Activated naive CD4-positive, alpha-beta T cell treated with anti-CD3 and anti-CD28 coated beads, Interleukin-2, amount 50 U/mL, for 72 hours (primary cell): ENCODE measurements at places on chromosomes 3 and 15.

GRCh38 chr3:169633789-169634188 is 29.7 kb downstream of the MECOM start:
- DNase-seq: no peak

DNA sequence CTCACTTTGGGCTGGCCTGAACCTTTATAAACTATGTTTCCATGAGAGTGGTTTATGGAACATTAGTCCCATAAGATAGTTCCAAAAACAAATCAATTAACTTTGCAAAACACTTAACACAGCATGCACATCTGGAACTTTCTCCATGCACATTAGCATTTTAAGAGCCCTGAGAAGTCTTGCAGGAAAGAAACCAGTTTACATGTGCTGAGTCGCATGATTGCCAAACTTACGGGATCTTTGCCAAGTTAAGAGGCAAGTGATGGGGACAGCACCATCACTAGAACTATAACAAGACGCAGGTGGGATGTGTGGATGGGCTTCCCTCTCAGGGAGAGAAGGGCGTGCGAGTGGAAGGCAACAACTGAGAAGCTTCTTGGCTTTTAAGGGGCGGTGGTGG is 20.7 kb downstream of the ADAMTS9 start:
- DNase-seq: no peak

- DNase-seq: no peak
Observed at GRCh38 chr3:4322635-4323034, 19.5 kb downstream of the SETMAR start.

- no peak for DNase-seq
Observed at GRCh38 chr15:56242576-56243162, 1.0 kb downstream of the RFX7 start.
